ENCODE measurements at places on chromosomes 13 and 19. TPM values are rescaled to one million over a fixed set of nuclear protein-coding genes. Genes with fewer than 3 reads are reported as not detected.

DNA sequence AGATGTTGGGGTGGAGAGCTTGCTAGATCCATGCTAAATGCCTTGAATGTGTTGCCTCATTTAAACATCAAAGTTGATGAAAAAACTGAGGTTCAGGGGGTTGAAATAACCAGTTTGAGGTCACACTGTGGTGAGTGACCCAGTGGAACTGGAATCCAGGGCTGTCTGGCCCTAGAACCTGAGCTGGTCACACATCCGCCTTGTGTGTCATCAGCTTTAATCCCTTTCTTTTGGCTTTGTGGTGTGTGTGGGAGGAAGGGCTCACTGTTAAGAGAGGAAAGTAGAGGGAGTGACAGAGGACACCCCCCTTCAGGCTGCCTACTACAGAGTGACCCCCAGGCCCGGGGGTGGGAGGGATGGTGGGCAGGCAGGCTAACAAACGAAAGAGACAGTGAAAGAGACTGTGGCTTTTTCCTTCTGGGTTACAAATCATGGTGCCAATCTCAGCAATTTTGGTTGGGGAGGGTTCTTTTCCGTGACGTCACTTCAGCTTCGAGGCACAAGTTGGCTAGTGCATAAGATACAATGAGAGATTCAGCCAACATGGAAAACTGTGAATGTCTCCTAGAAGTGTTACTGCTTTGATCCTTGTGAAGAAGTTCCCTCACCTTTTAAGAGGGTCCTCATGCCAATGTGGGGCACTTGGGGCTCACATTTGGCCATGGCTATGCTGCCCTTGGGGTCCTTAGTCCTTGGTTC is 164.9 kb downstream of the DLEU7 start:
- no peak for DNase-seq

GRCh38 chr13:109795011-109795410 is 8.6 kb upstream of the IRS2 start:
- DNase-seq: no peak

The PGLYRP1 gene
- 1.3 TPM for total RNA-seq

The THSD1 gene
- 1.1 TPM for total RNA-seq

The PALM gene
- 15.6 TPM for total RNA-seq

Data from hematopoietic multipotent progenitor cell (in vitro differentiated cells).